ENCODE measurements at places on chromosomes 2 and 18.
A peak's percentile ranks its signal among the peaks of the same experiment; 100 is the strongest.

DNA sequence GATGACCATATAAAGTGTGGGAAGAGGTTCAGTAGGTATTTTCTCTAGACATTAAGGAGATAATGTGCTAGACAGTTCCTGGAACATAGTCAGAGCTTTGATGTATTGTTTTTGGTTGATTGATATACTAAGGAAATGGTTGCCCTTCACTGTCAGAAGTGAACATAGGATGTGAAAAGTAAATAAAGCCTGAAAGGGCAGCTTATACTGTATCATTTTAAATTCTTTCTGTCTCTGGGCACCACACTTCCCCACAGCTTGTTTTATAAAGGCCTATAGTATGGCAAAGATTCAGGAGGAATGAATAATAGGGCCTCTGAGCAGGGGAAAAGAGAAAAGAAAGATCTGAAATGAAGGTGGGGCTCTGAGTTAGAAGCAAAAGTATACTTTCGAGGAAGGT lies 72.7 kb upstream of the ITPRID2 start:
- DNase-seq, result no peak

GRCh38 chr18:61334951-61335683 lies 1.9 kb downstream of the CDH20 start:
- no peak for DNase-seq

DNA sequence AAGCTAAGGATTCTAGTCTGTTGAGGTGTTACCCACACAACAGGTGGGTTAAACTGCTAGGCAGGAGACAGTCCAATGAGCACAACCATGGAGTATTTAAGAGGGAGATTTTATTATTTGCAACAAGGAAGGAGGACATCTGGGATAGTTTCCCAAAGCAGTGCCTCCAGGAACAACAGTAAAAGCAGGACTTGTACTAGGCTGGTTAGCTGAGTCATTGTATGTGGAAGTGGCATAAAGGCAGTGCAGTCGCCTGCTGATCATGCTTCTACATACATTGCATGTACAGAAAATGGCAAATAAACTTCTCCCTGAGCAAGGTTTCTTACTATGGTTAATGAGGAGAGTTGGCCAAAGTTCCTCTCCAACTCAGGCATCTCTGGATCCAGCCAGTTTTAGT lies 46.1 kb upstream of the CYTIP start:
- no peak for DNase-seq

DNA sequence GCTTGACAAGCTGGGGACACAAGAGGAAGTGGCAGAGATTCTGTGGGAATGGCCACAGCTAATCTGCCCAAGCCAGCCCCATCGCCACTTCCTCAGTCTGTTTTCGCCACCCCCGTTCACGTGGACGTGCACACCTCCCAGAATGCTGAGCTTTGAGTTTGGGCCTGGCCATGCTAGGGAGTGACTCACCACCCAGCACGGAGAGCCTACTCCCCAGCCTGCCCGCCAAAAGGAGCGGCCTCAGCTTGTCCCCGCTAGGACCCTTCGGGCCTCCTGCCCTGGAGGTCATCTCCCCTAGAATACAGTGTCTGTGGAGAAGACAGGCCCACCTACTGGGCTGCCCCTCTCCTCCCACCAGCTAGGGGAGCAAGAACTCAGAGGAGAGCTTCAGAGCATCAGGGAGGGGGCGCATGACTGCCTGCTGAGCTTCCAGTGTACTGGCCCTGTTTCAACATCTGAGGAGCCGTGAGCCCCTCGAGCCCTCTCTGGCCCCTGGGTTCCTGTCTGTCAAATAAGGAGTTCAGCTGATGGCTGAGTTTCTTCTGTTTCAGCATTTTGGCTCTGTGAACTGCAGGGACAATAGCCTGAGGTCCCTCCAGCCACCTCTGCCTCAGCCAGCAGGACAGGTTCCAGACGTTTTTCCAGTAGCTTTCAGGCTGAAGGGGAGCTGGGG lies 5.1 kb downstream of the SLC35F6 start:
- DNase-seq, result peak; percentile 36

DNA sequence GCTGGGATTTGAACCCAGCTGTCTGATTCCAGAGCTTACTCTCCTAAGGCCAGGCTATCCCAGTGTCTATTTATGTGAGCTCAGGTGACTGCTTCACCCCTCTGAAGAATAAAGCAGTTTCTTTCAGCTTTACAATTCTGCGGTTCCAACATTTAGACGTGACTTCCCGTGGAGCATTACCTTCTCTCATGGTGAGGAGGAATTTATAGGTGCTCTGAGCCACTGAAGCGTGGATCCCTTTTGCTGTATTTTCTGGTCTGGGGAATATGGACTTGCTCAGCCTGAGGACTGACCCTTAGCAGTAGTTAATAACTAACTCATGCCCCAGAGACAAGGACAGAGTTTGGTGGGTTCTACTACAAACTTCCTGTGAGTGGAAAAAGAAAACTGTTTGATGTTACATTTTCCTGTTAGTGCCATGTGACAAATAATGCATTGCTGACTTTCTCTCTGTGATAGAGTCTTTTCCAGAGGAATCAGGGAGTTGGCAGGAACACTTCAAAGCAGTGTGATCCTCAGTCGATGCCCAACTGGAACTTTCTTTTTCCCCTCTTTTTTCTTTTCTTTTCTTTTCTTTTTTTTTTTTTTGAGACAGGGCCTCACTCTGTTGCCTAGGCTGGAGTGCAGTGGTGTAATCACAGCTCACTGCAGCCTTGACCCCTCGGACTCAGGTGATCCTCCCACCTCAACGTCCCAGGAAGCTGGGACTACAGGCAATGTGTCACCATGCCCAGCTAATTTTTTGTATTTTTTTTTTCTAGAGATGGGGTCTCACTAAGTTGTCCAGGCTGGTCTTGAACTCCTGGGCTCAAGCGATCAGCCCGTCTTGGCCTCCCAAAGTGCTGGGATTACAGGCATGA lies 21.9 kb downstream of the CASP10 start:
- DNase-seq, result no peak

DNA sequence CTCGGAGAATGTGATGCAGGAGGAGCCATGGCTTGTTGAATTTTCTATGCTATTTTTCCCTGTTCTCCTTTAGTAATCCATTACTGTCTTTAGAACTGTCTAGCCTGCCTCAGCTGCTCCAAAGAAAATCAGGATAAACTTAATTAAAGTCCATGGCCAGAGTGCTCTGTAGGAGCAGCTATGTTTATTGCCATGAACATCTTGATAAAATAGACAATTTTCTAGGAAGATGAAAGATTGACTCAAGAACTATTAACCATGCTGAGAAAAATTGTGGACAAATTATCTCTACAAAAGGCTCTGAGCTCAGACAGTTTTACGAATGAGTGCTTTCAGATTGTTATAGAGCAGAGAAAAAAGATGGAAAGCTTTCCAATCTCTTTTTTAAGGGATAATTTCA lies 193.0 kb downstream of the TTC32 start:
- no peak for DNase-seq

DNA sequence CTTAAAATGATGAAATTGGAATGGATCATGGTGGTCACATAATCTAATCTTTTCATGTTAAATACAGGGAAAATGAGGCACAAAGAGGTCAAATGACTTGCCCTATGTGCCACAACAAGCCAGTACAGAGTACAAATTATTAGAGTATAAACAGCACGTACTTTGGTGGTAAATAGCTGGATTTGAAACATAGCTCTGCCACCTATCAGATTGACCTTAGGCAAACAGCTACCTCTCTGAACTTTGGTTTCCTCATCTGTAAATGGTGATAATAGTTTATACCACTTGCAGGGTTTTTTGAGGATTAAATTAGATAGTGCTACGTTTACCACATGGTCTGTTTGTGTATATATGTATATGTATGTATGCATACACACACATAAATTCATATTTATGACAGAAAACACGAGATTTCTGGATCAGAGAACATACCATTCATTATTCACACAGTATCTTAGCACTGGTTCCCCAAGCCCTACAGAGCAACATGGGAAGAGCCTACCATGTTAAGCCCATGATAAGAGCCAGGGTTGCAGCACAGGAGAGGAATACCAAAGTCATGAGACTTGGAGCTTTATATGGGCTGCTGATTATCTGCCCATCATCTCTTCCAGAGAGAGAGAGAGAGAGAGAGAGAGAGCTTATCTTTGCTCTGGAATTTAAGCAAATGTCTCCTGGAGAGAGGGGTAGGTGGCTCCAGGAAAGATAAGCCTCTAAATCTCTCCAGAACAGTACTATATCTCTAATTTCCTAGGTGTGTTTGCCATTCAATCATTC lies 73.5 kb downstream of the MDH1 start:
- no peak for DNase-seq

DNA sequence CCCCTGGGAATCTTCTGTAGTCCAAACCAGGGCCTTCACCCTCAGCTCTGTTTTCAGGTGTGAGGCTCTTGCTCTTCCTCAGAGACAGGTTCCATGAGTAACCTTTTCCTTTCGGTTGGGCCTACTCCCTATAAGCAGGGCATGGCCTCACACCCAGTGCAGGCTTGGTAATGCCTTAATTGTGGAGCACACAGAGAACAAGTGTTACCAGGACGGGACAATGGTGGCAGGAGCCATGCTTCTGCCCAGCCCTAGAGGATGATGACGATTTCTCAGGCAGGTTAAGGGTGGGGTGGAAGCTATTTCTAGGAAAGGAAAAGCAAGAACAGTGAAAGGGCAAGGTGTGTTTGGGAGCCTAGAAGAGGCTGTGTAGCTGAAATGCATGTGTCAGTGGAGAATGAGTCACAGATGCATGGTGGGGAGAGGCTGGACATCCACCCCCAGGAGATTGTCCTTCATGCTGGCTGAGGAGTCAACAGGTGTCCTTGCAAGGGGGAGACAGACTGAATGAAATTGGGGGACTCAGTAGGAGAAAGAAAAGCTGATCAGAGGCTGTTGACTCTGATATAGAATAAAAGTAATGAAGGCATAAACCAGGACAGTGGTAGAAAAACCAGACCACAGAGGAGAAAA lies 22.0 kb upstream of the SERPINB12 start:
- no peak for DNase-seq

GRCh38 chr2:60422826-60423483 lies 130.5 kb downstream of the BCL11A start:
- DNase-seq, result no peak

DNA sequence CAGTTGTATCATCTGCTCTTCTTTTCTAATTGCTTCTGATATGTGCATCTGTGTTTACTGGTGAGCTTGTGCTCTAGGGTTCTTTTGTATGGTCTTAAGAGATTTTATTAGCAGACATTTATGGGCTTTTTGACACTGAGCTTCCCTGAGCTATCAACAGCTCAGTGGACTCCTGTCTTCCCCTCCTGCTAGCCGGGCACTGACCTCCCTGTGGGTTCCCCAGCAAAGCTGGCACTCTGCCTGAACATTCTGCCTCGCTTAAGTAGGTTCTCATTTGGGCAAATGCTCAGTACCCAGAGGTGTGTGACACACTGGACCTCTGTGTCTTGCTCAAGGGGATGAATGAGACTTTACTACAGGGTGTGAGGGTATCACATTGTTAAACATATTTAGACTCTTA lies 15.8 kb downstream of the TRAF3IP1 start:
- DNase-seq, result no peak

DNA sequence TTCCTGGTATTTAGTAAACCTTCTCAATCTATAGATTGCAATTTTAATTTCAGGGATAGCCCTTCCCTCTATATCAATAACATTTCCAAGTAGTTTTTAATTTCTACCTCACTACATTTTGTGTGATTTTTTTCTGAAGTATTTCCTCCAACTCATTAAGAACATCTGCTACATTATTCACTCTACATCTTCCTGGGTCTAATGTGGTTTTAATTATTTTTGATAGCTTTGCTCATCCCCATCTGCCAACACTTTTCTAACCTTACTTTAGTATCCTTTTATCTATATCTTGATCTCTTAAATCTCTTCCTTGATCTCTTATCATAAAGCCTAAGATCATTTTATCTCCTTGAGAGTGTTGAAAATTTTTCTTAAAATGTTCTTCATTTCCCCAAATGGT lies 278.3 kb upstream of the CYP26B1 start:
- DNase-seq, result no peak

DNA sequence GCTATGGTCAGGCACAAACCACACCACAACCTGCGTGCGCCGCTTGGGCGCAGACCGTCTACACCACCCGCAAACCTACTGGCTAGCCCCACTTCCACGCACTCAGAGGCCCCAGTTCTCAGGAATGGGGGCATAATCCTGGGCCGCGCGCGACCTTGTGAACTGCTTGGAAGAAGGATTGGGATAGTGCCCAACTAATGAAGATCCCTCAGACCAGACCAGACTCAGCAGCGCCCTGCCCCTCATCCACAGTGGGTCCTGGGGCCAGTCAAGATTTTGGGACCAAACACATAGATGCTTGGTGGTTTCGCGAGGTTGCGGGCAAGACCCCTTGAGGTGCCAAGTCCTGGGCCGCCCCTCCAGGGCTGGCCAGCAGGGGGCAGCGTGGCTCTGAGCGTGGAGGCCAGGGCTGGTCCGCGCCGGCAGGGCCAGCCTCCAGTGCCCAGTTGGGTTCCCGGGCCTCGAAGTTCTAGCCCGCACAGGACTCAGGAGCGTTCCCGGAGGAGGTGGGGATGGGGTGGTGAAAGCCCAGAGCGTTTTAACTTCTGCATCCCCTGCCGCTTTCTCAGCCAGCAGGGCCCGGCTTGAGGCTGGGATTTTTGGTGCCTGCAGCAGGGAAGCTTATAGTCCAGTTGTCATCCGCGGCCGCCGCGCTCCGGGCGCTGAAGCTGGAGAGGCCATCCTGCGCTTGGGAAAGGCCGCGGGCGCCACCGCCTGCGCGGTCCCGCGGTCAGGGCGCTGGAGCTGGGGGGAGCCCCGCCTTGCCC lies 8.3 kb downstream of the OSR1 start:
- peak; percentile 81 for DNase-seq

GRCh38 chr2:187851955-187852561 lies 297.8 kb upstream of the TFPI start:
- peak; percentile 45 for DNase-seq

DNA sequence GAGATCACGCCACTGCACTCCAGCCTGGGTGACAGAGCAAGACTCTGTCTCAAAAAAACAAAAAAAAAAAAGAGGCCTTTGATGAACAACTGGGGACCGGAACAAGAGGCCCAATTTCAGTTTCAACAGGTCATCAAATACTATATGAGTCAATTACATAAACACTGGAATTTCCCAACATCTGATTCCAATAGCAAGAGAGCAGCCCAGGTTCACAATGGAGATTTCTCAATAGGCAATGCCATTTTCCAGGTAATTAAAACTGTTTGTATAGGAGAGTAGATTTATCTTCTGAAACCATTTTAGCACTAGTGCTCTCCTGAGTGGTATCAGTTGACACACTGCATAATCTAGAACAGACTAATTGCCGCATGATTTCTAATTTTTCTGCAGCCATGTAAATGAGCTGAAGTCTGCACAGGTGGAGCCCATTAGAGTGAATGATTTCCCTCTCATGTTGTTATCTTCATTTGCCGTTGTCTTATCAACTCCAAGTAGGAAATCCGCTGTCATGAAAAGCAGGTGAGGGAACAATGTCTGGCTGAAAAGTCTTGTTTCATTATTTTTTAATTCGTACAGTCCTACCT lies 264.1 kb upstream of the MEIS1 start:
- no peak for DNase-seq

All from muscle of back (tissue), 13 donors.